ENCODE measurements at places on chromosomes 11 and 22. TPM values are rescaled to one million over a fixed set of nuclear protein-coding genes. Genes with fewer than 3 reads are reported as not detected.

Gene CD3G
- total RNA-seq = 0.89 TPM

Gene CLP1
- 6.3 TPM for total RNA-seq

Gene RAB36
- 9.0 TPM for total RNA-seq

Gene ENDOD1
- total RNA-seq = 35.4 TPM

Gene KRTAP5-1
- total RNA-seq = not detected

Gene CABP7
- total RNA-seq = not detected

Gene OR10A2
- total RNA-seq = not detected

Gene SCUBE1
- total RNA-seq = 101 TPM

DNA sequence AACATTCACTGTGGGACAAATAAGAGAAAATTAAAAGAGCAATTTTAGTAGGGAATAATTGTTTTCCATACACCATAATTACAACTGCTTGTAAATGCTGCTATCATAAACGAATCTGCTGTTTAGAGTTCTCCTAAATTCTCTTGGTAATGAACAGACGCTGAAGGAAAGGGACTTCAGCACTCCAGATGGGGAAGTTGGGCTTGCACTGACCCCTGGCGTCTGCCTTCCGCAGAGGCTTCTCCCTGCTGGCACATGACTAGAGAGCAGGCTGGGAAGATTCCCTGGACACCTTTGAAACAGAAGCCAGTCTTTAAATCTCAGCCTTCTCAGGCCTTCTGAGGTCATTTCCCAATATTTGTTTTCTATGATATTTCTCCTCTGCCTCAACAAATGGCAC is 84.1 kb downstream of the NXPE2 start:
- no peak overlapping the region for H3K4me3 ChIP-seq
- no peak overlapping the region for H3K27ac ChIP-seq
- no peaks in the 10 kb centered on the region for H3K4me1 ChIP-seq
- no peaks in the 10 kb centered on the region for H3K27me3 ChIP-seq
- H3K36me3 ChIP-seq = no peaks in the 10 kb centered on the region
- peak; percentile 44 for DNase-seq

GRCh38 chr22:38132794-38133193 is 22.3 kb upstream of the BAIAP2L2 start:
- no peak overlapping the region for H3K4me3 ChIP-seq
- peaks cover 2% of the 10 kb centered on the region for H3K4me1 ChIP-seq
- no peaks in the 10 kb centered on the region for H3K36me3 ChIP-seq
- no peak overlapping the region for H3K27ac ChIP-seq
- DNase-seq = no peak

GRCh38 chr11:8812438-8812837 is 98.6 kb upstream of the AKIP1 start:
- peak; percentile 51 for DNase-seq

- H3K27me3 ChIP-seq = no peaks in the 10 kb centered on the region
- no peak overlapping the region for H3K4me3 ChIP-seq
- H3K4me1 ChIP-seq = no peaks in the 10 kb centered on the region
- no peaks in the 10 kb centered on the region for H3K36me3 ChIP-seq
- DNase-seq = no peak
Measured at GRCh38 chr11:66789097-66789890, 53.9 kb upstream of the RCE1 start.

- H3K36me3 ChIP-seq = no peaks in the 10 kb centered on the region
Measured at GRCh38 chr22:33393432-33393831, 335.3 kb upstream of the SYN3 start.

GRCh38 chr11:3832816-3833215 is 7.9 kb downstream of the RHOG start:
- no peak for DNase-seq
- H3K36me3 ChIP-seq = no peaks in the 10 kb centered on the region
- H3K27ac ChIP-seq = no peak overlapping the region
- no peaks in the 10 kb centered on the region for H3K27me3 ChIP-seq

- H3K4me1 ChIP-seq = peaks cover 5% of the 10 kb centered on the region
- H3K27me3 ChIP-seq = no peaks in the 10 kb centered on the region
- H3K27ac ChIP-seq = no peak overlapping the region
- H3K36me3 ChIP-seq = no peaks in the 10 kb centered on the region
Measured at GRCh38 chr11:72921028-72921716, 107.0 kb downstream of the ATG16L2 start.

DNA sequence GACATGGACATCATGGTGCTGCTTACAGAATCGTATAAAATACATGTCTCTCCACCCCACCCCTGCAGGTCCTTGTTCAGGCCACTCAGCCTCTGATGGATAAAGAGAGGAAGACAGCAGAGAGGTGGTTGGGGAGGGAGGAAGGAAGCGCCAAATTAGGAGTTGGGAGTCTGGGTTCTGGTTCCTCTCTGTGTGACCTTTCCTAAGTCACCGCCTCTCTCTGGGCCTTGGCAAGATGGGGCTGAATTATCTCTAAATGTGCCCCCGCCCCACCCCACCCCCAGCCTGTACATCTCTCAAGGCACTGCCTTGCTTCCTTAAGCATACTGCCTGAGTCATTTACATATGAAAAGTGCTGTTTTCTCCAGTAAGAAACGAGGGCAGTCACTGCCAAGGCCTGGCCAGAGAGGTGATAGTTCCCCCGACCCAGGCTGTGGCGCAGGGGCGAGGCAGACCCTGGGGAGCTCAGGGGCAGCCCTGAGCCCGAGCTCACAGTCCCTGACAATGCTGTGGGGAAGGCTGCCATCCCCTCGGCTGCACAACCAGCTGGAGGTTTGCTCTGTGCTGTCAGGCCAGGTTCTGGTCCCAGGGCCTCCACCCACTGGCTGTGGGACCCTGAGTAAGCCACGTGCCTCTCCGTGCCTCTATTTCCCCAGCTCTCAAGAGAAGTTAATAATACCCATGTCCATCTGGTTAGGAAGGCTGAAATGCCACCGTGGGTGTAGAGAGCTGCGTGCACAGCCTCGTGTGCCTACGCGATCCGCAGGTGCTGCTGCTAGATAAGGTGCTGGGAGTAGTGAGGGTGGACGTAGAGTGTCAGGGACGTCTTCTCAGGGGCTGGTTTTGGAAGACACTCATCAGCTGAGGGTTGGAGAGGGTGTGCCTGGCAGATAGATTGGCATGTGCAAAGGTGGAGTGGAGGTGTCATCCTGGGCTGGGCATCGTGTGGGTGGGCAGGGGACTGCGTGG is 55.3 kb downstream of the CACNA1I start:
- no peaks in the 10 kb centered on the region for H3K36me3 ChIP-seq
- H3K4me1 ChIP-seq = no peaks in the 10 kb centered on the region
- no peak overlapping the region for H3K4me3 ChIP-seq
- DNase-seq = no peak
- H3K27ac ChIP-seq = no peak overlapping the region

DNA sequence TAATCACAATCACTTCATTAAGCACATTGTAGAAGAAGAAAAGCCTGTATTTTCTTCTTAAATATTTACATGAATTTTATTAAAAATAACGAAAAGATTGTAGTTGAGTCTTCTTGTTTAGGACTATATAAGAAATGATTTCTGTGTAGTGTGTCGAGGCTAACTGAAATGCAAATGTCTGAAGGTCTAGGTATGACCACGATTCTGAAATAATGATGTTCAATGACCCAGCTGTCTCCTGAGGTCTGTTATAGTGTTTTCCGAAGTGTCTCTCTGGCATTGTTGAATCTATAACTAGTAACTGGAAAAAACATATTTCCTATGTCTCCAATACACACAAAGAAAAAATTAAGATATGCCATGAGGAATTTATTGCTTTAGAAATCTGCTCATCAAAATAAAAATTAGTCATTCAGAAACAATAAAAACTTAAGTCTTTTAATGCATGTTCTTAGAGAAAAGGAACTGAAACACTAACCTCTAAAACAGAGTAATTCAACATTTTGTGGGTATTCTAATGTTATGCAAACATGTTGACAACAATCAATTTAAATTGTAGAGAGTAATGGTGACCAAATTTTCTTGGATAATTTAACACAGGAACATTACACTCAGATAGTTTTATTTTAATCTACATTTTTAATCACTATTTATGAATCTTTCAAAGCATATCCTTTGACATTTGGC is 55.0 kb downstream of the CASP12 start:
- H3K27ac ChIP-seq = no peak overlapping the region
- no peak for DNase-seq
- H3K36me3 ChIP-seq = no peaks in the 10 kb centered on the region
- no peaks in the 10 kb centered on the region for H3K4me1 ChIP-seq

GRCh38 chr11:75482931-75483469 is 42.7 kb downstream of the GDPD5 start:
- no peak overlapping the region for H3K27ac ChIP-seq
- no peaks in the 10 kb centered on the region for H3K36me3 ChIP-seq
- DNase-seq = no peak
- H3K27me3 ChIP-seq = no peaks in the 10 kb centered on the region
- no peak overlapping the region for H3K4me3 ChIP-seq

GRCh38 chr22:37448516-37449127 is 21.3 kb upstream of the ELFN2 start:
- no peaks in the 10 kb centered on the region for H3K4me1 ChIP-seq
- no peak for DNase-seq
- no peaks in the 10 kb centered on the region for H3K36me3 ChIP-seq
- H3K27me3 ChIP-seq = no peaks in the 10 kb centered on the region
- no peak overlapping the region for H3K4me3 ChIP-seq

GRCh38 chr22:34851918-34852662 is 213.9 kb upstream of the ISX start:
- H3K4me1 ChIP-seq = no peaks in the 10 kb centered on the region
- DNase-seq = no peak
- no peak overlapping the region for H3K4me3 ChIP-seq
- no peak overlapping the region for H3K27ac ChIP-seq

DNA sequence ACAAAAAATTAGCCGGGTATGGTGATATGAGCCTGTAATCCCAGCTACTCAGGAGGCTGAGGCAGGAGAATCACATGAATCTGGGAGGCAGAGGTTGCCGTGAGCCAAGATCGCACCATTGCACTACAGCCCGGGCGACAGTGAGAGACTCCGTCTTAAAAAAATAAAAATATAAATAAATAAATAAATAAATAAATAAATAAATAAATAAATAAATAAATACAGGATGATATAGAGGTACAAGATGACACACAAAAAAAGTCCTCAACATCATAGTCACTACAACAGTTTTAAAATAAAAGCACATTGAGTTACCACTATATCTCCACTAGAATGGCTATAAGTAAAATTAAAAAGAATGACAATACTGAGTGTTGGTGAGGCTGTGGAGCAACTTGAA is 97.8 kb downstream of the ALX4 start:
- DNase-seq = no peak
- H3K4me1 ChIP-seq = no peaks in the 10 kb centered on the region
- H3K27ac ChIP-seq = no peak overlapping the region
- H3K36me3 ChIP-seq = no peaks in the 10 kb centered on the region

GRCh38 chr11:100949443-100949842 is 180.2 kb downstream of the PGR start:
- no peak overlapping the region for H3K4me3 ChIP-seq
- H3K4me1 ChIP-seq = no peaks in the 10 kb centered on the region
- no peak for DNase-seq
- no peaks in the 10 kb centered on the region for H3K36me3 ChIP-seq
- H3K27me3 ChIP-seq = no peaks in the 10 kb centered on the region

- no peak overlapping the region for H3K4me3 ChIP-seq
- DNase-seq = no peak
- no peaks in the 10 kb centered on the region for H3K36me3 ChIP-seq
- H3K4me1 ChIP-seq = no peaks in the 10 kb centered on the region
- no peak overlapping the region for H3K27ac ChIP-seq
- H3K27me3 ChIP-seq = no peaks in the 10 kb centered on the region
Measured at GRCh38 chr11:64539239-64539638, 51.8 kb upstream of the SLC22A12 start.

DNA sequence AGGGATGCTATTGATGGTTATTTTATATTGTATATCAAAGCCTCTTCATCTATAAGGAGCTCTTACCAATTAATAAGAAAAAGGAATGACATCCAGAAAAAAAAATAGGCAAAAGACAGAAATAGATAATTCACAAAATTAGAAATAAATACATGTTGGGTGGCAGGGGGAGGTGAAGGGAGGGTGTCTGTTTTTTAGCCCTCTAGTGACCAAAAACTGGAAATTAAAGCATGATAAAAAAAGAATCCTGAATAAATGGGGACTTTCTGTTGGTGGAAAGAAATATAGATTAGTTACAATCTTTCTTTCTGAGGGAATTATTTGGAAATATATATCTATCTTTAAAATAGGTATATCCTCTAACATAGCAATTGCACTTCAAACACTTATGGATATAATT is 42.0 kb upstream of the TTC36 start:
- no peak overlapping the region for H3K4me3 ChIP-seq
- DNase-seq = no peak
- H3K36me3 ChIP-seq = no peaks in the 10 kb centered on the region
- no peak overlapping the region for H3K27ac ChIP-seq
- no peaks in the 10 kb centered on the region for H3K4me1 ChIP-seq

- H3K27me3 ChIP-seq = no peaks in the 10 kb centered on the region
- H3K36me3 ChIP-seq = no peaks in the 10 kb centered on the region
- H3K4me1 ChIP-seq = no peaks in the 10 kb centered on the region
- H3K4me3 ChIP-seq = no peak overlapping the region
- DNase-seq = no peak
- no peak overlapping the region for H3K27ac ChIP-seq
Measured at GRCh38 chr11:47332303-47332711, 20.2 kb downstream of the MYBPC3 start.

DNA sequence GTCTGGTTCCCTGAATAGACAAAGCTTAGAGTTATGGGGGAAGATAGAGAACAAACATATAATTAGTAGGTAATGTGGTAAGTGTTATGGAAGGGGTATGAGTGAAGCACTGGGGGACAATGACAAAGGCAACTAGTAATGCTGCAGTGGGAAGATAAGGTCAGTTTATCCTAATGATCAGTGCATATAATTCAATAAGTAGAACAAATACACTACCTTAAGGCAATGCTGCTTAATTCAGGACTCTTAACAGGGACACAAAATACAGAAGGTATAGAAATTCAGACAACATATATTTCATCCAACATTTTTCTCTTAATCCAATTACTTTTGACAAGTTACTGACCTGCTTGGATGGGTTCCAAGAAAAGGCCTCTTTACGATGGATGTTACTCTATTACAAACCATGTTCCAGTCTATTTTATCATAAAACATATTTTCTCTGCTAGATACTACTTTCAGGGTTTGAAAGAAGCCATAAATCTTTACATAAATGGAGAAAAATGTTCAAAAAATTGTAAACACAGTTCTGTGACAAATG is 1186.2 kb downstream of the LRRC4C start:
- no peak overlapping the region for H3K4me3 ChIP-seq
- no peaks in the 10 kb centered on the region for H3K27me3 ChIP-seq
- H3K36me3 ChIP-seq = no peaks in the 10 kb centered on the region
- H3K4me1 ChIP-seq = no peaks in the 10 kb centered on the region
- no peak for DNase-seq

- peaks cover 2% of the 10 kb centered on the region for H3K4me1 ChIP-seq
- no peaks in the 10 kb centered on the region for H3K36me3 ChIP-seq
- H3K4me3 ChIP-seq = peak overlapping the region; percentile 38
- H3K27ac ChIP-seq = peak overlapping the region; percentile 39
Measured at GRCh38 chr11:130434521-130435223, 6.3 kb upstream of the ADAMTS8 start.

- no peak for DNase-seq
- no peak overlapping the region for H3K4me3 ChIP-seq
- no peaks in the 10 kb centered on the region for H3K36me3 ChIP-seq
- H3K27me3 ChIP-seq = no peaks in the 10 kb centered on the region
- H3K27ac ChIP-seq = no peak overlapping the region
Measured at GRCh38 chr22:33111491-33111890, 53.3 kb upstream of the SYN3 start.

- no peaks in the 10 kb centered on the region for H3K4me1 ChIP-seq
- no peaks in the 10 kb centered on the region for H3K36me3 ChIP-seq
- no peak overlapping the region for H3K27ac ChIP-seq
- no peak overlapping the region for H3K4me3 ChIP-seq
Measured at GRCh38 chr11:44988111-44988510, 37.4 kb upstream of the TP53I11 start.

GRCh38 chr11:12761029-12761428 is 86.8 kb downstream of the TEAD1 start:
- H3K4me1 ChIP-seq = peaks cover 14% of the 10 kb centered on the region
- no peak overlapping the region for H3K4me3 ChIP-seq
- H3K27me3 ChIP-seq = no peaks in the 10 kb centered on the region
- no peak overlapping the region for H3K27ac ChIP-seq
